ENCODE measurements at places on chromosomes 7 and 10.

DNA sequence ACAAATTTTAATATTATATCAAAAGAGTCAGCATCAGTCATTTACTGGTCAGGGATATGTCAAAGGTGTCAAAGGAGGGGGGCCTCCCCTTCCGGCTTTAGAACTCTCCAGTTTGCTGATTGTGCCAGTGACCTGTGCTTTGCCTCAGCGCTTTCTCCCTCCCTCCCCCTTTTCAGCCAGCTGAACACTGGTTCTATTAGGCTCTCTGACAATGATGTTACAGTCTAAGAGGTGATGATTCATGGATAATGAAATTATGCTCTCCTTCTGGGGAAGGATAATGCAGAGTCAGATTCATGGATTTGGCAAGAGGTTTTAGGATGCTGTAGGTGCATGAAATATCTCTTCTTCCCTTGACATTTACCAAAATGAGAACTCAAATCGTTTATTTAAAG, 6.1 kb downstream of the LRRTM3 start:
- no peak for DNase-seq

GRCh38 chr10:12287772-12288171, 61.6 kb upstream of the CAMK1D start:
- DNase-seq, result no peak

DNA sequence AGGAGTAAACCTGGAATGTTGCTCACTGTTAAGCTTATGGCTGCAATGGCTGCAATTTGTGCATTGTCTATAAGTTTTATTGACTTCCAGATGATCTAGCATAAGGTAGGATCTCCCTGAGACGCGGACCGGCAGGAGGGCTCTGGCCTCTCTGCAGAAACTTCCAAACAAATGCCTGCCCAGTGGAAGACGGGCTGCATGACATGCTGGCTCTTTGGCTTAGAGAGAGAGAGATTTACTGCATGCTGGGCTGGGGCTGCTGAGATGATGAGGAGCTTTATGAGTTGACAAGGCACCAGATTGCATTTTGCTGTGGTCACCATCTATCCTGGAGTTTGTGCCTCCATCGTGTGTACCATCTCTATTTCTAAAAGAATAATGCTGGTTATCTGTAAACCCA, 193.2 kb downstream of the GALNT17 start:
- no peak for DNase-seq

GRCh38 chr7:8152489-8153192, 109.3 kb downstream of the ICA1 start:
- DNase-seq, result no peak

DNA sequence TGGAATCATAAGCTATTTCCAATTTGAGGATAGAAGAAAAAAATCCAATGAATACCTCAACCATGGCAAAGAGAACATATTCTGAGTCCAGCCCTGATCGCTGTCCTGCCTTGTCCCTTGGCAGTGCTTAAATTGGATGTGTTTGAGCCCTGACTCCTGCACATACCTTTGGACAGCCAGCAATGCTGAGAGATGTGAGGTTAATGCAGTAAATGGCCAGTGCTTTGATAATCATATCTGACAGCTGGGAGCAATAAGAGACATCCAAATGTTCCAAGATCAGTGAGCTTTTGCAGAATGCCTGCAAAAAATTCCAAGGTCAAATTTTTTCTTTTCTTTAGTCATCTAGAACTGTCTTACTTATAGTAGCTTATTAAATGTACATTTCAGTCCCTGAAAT, 80.1 kb upstream of the LRRC17 start:
- DNase-seq, result no peak

Data from T-helper 2 cell (primary cell).